Sigmoid colon (tissue), 7 donors: ENCODE measurements at places on chromosomes 5 and 9. TPM values are rescaled to one million over a fixed set of nuclear protein-coding genes. Genes with fewer than 3 reads are reported as not detected.

Gene COX7C
- polyA plus RNA-seq, result 1,838 TPM

Gene ARL14EPL
- not detected for polyA plus RNA-seq

Gene KCNMB1
- 6.8 TPM for polyA plus RNA-seq

Gene SPATA6L
- polyA plus RNA-seq, result 1.4 TPM

Gene COL15A1
- polyA plus RNA-seq, result 7.1 TPM

Gene HCN1
- under 0.01 TPM for polyA plus RNA-seq

Gene DAPK1
- polyA plus RNA-seq, result 4.8 TPM

GRCh38 chr5:151464101-151464500 lies 16.7 kb downstream of the SLC36A1 start:
- peaks cover 20% of the 10 kb centered on the region for H3K36me3 ChIP-seq
- H3K4me1 ChIP-seq, result no peaks in the 10 kb centered on the region
- H3K27ac ChIP-seq, result no peak overlapping the region
- no peaks in the 10 kb centered on the region for H3K27me3 ChIP-seq

- H3K27ac ChIP-seq, result no peak overlapping the region
- H3K4me1 ChIP-seq, result no peaks in the 10 kb centered on the region
- H3K27me3 ChIP-seq, result no peaks in the 10 kb centered on the region
- no peaks in the 10 kb centered on the region for H3K36me3 ChIP-seq
- no peak overlapping the region for H3K4me3 ChIP-seq
These were observed 1203.4 kb upstream of the DMAC1 start for GRCh38 chr9:9002826-9003583.

DNA sequence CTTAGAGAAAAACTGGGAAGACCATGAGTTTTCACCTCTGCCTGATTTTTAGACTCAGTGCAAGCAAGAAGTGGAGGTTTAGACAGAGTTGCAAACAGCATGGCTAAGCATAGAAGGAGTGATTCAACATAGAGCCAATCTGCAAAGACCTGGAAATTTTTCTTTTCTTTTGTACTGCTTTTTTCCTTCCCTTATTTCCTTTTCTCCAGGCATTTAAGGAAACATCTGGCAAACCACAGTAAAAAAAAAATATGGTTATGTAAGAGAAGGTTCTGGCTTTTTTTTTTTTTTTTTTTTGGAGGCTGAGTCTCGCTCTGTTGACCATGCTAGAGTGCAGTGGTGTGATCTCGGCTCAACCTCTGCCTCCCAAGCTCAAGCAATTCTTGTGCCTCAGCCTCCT lies 16.6 kb upstream of the DCAF12 start:
- no peak for DNase-seq
- H3K27ac ChIP-seq, result no peak overlapping the region
- H3K36me3 ChIP-seq, result no peaks in the 10 kb centered on the region
- H3K4me3 ChIP-seq, result no peak overlapping the region

GRCh38 chr5:93899026-93899600 lies 157.7 kb upstream of the POU5F2 start:
- H3K4me1 ChIP-seq, result no peaks in the 10 kb centered on the region
- DNase-seq, result no peak
- H3K27me3 ChIP-seq, result no peaks in the 10 kb centered on the region
- no peak overlapping the region for H3K27ac ChIP-seq

DNA sequence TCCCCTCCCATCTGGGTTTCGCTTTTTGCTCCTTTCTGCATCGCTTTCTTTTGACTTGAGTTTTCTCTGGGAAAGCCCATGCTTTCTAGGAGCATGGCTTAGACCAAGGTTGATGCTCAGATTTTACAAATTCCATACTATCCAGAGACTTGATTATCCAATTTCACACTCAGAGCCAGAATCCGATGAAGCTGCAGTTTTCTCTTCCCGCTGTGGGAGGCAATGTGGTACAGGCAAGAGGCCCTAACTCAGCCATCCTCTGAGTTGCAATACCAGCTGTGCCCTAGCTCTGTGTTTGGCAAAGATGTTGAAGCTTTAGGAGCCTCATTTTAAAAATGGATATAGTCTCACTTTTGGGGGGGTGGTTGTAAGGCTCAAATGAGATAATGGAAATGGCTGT lies 85.1 kb downstream of the BRINP1 start:
- no peaks in the 10 kb centered on the region for H3K27me3 ChIP-seq
- H3K4me1 ChIP-seq, result peaks cover 8% of the 10 kb centered on the region
- H3K36me3 ChIP-seq, result no peaks in the 10 kb centered on the region
- H3K27ac ChIP-seq, result no peak overlapping the region
- no peak overlapping the region for H3K4me3 ChIP-seq

GRCh38 chr5:137078171-137078665 lies 420.9 kb downstream of the SPOCK1 start:
- no peak overlapping the region for H3K4me3 ChIP-seq
- no peak for DNase-seq

DNA sequence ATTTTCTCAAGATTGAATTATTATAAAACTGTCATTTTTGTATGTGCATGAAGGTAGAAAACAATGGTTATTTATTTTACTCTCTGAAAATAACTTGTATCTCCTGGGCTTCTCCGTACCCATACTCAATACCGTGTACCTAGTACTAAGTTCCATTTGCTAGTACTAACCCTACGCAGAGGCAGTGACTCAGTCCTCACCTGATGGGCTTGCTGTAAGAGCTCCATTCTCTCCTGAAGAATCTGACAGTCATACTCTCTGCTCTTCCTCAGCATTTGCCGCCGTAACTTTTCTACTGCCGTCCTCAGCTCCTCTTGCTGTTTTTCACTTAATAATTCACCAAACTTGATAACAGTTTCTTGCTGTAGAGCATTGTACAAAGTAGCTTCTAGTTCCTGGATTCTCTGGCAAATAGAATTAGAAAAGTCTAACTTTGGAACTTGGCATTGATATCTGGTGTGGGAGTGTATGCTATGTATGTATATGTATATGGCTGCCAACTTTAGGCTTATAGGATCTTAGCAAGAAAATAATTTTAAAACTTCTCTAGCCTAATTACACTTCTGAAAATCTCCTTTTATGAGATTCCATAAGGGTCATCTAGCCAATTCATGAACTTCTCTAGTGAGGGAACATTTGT lies 108.0 kb upstream of the DPYSL3 start:
- H3K27ac ChIP-seq, result no peak overlapping the region
- H3K27me3 ChIP-seq, result no peaks in the 10 kb centered on the region
- H3K4me3 ChIP-seq, result no peak overlapping the region
- H3K36me3 ChIP-seq, result no peaks in the 10 kb centered on the region
- DNase-seq, result no peak

GRCh38 chr5:132473019-132473531 lies 17.5 kb downstream of the IRF1 start:
- no peak overlapping the region for H3K27ac ChIP-seq
- H3K27me3 ChIP-seq, result no peaks in the 10 kb centered on the region
- no peaks in the 10 kb centered on the region for H3K4me1 ChIP-seq
- peak; percentile 65 for DNase-seq
- no peak overlapping the region for H3K4me3 ChIP-seq
- no peaks in the 10 kb centered on the region for H3K36me3 ChIP-seq

GRCh38 chr5:95697781-95698681 lies 15.2 kb upstream of the SPATA9 start:
- H3K27ac ChIP-seq, result no peak overlapping the region
- no peaks in the 10 kb centered on the region for H3K36me3 ChIP-seq
- H3K4me3 ChIP-seq, result no peak overlapping the region
- H3K4me1 ChIP-seq, result no peaks in the 10 kb centered on the region
- no peaks in the 10 kb centered on the region for H3K27me3 ChIP-seq

DNA sequence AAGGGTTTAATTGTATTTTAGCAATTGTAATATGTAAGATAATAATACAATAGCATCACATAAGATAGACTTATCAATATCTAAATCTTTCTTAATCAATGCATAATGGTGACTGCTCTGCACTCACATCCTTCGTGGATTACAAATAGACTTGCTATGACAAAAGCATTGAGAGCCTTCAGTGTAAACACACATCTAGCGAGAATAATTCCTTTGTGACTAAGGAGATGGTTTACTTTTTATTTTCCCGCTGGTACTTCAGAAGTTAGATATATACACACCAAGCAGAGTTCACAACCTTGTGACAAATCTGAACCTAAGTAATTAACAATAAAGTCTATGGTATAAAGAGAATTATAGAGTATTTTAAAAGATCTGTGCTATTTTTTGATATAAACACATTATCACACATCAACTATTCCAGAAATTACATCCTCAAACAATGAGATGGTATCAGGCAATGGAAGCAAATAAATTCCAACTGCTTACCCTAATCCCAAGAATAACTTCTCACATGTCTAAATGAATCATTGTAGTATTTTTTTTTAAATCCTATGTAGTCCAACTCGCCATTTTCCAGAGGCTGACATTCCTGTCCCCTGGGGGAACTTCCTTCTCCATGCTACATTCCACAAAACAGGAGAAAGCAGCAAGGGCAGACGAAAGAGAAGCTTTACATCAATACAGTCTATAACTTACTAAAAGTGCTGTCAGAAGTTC lies 51.2 kb downstream of the MAPKAP1 start:
- H3K27me3 ChIP-seq, result no peaks in the 10 kb centered on the region
- H3K4me3 ChIP-seq, result no peak overlapping the region
- H3K4me1 ChIP-seq, result peaks cover 13% of the 10 kb centered on the region
- DNase-seq, result no peak
- H3K27ac ChIP-seq, result no peak overlapping the region

- H3K36me3 ChIP-seq, result no peaks in the 10 kb centered on the region
- H3K27ac ChIP-seq, result no peak overlapping the region
These were observed 50.4 kb upstream of the APC start for GRCh38 chr5:112687306-112687705.

DNA sequence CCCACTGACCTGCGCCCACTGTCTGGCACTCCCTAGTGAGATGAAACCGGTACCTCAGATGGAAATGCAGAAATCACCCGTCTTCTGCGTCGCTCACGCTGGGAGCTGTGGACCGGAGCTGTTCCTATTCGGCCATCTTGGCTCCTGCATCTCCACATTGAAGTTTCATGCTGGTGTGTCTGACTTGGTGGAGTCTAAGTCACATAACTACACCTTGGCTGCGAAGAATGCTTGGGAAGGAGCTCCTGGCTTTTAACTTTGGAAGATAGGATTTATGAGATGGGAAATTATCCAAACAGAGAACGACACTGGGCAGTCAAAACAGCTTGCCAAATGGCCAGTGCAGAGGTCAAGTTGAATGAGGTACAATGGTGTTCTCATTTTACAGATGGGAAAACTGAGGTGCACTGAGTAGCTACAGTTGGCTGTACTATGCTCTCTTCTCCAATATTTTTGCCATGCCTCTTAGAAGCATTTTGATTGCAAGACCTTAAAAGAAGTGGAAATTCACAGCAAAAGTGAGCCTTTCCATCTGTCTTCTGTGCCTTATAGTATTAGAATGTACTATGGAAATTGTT lies 36.7 kb downstream of the CCDC192 start:
- H3K27ac ChIP-seq, result no peak overlapping the region
- no peak for DNase-seq
- H3K4me3 ChIP-seq, result no peak overlapping the region
- H3K36me3 ChIP-seq, result no peaks in the 10 kb centered on the region
- H3K27me3 ChIP-seq, result no peaks in the 10 kb centered on the region
- H3K4me1 ChIP-seq, result no peaks in the 10 kb centered on the region

GRCh38 chr9:3007326-3007725 lies 163.4 kb upstream of the PUM3 start:
- H3K36me3 ChIP-seq, result no peaks in the 10 kb centered on the region
- no peak overlapping the region for H3K27ac ChIP-seq
- H3K27me3 ChIP-seq, result no peaks in the 10 kb centered on the region
- DNase-seq, result no peak
- no peak overlapping the region for H3K4me3 ChIP-seq
- peaks cover 4% of the 10 kb centered on the region for H3K4me1 ChIP-seq

GRCh38 chr5:117077142-117077541 lies 502.5 kb upstream of the SEMA6A start:
- H3K4me3 ChIP-seq, result no peak overlapping the region
- no peaks in the 10 kb centered on the region for H3K27me3 ChIP-seq
- DNase-seq, result no peak
- no peaks in the 10 kb centered on the region for H3K4me1 ChIP-seq

GRCh38 chr5:117082977-117083376 lies 508.4 kb upstream of the SEMA6A start:
- H3K4me1 ChIP-seq, result no peaks in the 10 kb centered on the region
- no peaks in the 10 kb centered on the region for H3K27me3 ChIP-seq
- H3K27ac ChIP-seq, result no peak overlapping the region

- no peak overlapping the region for H3K27ac ChIP-seq
- H3K27me3 ChIP-seq, result no peaks in the 10 kb centered on the region
- no peak for DNase-seq
- H3K4me3 ChIP-seq, result no peak overlapping the region
These were observed 599.8 kb downstream of the EBF1 start for GRCh38 chr5:158499892-158500418.

GRCh38 chr9:78004478-78005229 lies 27.0 kb downstream of the GNAQ start:
- H3K27ac ChIP-seq, result no peak overlapping the region
- H3K4me1 ChIP-seq, result peaks cover 58% of the 10 kb centered on the region
- no peak for DNase-seq
- H3K36me3 ChIP-seq, result no peaks in the 10 kb centered on the region

DNA sequence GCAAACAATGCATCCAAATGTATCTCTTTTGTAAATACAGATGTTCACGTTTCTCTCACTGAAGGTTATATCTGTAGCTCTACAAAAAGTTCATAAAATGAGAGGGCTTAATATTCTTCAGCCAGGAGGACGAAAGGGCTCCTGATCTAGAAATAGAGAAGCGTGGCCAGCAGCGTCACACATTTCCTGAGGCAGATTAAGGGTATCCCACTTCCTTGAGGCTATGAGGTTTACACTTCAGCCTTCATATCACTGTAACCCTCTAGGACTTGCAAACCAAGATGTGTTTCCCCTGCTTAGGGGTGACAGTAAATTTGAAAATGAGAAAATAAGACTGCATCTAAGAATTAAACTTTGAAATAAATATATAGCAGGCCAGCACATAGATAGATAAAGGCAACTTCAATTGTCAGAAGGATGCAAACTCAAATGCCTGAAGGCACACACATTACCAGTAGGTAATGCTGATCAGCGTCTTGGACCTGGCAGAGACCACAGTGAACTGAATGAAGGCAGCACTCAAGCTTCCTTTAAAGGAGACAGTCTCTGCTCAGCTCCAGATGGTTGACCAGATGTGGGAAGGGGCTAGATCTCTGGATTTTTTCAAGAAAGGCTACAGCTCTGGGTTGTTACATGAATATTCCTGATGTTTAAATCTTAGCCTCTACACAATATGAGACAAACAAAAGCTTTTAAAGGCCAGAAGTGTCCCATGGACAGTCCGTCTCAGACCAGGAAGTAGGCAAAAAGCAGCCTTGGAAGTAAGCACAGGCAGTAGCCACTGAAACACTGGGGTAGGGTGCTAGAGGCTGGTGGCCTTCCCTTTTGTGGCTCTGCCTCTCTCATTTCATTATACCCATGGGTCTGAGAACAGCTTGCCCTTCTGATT lies 197.7 kb downstream of the MCTP1 start:
- DNase-seq, result no peak
- H3K27me3 ChIP-seq, result no peaks in the 10 kb centered on the region
- no peaks in the 10 kb centered on the region for H3K4me1 ChIP-seq
- no peaks in the 10 kb centered on the region for H3K36me3 ChIP-seq
- no peak overlapping the region for H3K27ac ChIP-seq
- H3K4me3 ChIP-seq, result no peak overlapping the region
